H4 (cell line): ENCODE measurements at places on chromosomes 3 and 15.

DNA sequence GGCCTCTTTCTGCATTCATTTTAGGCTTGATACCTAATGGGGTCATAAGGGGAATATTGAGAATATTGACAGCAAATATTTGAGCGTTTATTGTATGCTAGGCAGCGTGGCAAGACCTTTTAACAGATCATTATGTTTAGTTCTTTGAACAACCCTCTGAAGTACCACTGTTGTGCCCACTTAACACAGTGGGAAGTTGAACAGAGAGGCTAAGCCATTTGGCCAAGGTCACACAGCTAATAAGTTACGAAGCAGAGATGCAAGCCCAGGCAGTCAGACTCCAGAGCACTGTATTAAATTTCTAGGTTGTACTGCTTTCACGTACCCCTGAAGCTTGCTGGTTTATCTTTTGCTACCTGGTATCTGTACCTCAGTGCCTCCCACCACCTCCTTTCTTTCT lies 1.1 kb downstream of the RAB7A start:
- DNase-seq, result no peak

DNA sequence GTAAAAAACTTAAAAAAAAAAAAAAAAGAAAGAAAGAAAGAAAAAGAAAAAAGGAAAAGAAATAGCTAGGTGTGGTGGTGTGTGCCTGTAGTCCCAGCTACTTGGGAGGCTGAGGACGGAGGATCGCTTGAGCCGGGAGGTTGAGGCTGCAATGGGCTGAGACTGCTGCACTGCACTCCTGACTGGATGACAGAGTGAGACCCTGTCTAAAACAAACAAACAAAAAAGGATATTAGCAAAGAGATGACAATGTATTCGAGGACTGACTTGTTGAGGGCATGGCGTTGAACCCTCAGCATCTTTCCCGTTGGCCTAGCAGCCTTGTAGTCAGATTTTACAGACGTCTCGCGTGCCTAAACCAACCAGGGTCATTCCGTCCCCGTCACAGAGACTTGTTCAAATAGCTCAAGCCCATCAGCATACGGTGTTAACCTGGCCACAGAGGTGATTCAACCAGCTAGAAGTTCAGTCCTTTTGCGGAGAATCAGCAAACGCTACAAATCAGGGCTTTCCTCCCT lies 528 bp upstream of the NIT2 start:
- no peak for DNase-seq

- no peak for DNase-seq
These were observed 587.8 kb downstream of the RBMS3 start for GRCh38 chr3:29868543-29869101.

DNA sequence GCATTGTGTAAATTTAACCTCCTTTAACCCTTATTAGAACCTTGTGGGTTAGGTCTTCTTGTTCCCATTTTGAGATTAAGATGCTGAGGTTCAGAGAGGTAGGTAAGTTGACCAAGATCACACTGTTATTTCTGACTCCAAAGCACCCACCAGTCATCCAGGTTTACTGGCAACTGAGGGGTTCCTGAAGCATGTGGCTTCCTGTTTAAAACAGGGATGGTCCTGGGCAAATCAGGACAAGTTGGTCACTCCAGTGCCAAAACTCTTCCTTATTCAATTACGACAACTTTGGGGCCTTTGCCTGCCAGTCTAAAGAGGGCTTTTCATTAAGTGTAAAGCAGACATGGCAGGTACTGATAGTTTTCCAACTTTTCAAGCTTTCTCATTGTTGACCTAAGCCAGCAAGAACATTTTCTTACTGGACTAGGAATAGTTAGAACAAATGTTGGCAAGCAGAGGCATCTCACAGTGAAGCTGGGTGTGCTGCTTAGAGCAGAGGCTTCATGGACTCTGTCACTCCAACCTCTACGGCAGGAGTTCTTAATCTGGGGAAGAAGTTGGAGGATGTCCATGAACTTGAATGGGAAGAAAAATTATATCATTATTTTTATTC lies 149.4 kb upstream of the ADAMTS9 start:
- DNase-seq, result no peak

- peak; percentile 83 for DNase-seq
These were observed 4.1 kb upstream of the COL6A5 start for GRCh38 chr3:130341388-130341787.
